ENCODE measurements at places on chromosomes 16 and 17.

DNA sequence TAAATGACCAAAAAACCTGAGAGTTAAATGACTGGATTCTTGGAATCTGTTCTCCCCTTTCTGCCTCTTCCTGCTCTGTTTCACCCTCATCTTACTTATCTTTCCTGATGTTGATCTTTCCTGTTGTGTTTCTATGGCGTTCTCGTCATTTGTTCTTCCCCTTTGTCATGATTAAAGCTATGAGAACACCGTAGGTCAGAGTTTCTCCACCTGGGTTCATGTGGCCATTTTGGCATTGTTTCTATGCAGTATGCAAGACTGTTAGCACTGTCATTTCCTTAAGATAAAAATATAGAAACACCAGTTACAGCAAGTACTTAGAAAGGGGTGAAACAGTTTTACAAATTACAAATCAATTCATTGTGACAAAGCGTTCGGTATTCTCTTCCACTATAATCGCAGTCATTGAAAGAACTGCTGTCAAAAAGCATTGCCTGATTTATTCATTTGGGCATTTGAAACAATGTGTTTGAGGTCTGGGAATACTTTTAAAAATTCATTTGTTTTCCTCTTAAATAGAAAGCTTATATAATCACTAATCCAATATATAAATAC lies 166.0 kb downstream of the PHKB start:
- DNase-seq: no peak

GRCh38 chr17:79949656-79950209 lies 85.9 kb downstream of the TBC1D16 start:
- no peak for DNase-seq

- no peak for DNase-seq
Measured at GRCh38 chr16:30982548-30983288, 2.3 kb upstream of the HSD3B7 start.

DNA sequence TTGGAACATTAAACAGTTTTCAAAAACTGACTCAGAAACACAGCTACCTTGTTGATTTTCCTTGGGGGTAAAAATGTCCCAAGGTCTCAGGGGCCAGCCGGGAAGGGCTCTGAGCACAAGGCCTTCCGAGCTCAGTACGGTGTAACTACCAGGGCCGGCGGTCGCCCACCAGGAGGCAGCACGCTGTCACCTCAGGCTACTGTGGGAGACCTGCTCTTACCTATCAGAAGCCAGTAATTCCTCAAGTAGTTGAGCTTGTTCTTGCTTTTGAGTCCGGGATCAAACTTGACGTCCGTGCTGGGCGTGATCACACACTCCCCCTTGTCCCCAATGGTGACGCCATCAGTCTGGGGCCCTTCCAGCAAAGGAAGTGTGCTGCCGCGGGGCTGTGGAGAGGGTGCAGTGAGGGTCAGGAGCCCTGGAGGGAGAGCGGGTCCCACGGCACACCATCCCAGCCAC lies 43.4 kb upstream of the ICAM2 start:
- no peak for DNase-seq

DNA sequence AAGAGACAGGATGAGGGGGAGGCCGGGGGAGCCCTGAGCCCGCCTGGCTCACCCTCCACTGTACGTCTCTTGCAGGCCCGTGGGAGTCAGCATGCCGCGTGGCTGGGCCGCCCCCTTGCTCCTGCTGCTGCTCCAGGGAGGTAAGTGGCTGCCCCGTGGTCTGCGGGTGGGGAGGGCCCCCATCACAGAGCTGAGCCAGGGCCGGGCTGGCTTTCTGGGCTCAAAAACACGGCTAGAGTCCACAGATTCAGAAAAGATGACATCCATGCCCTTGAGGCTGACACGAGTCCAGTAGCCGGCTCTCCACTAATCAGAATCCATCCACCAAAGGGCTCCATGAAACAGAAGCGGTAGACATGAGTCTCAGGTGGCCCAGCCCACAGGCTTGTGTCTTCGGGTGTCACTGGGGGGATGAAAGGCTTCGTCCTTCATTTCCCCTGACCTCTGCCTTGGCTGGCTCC lies 28.0 kb downstream of the IL21R start:
- DNase-seq: no peak

DNA sequence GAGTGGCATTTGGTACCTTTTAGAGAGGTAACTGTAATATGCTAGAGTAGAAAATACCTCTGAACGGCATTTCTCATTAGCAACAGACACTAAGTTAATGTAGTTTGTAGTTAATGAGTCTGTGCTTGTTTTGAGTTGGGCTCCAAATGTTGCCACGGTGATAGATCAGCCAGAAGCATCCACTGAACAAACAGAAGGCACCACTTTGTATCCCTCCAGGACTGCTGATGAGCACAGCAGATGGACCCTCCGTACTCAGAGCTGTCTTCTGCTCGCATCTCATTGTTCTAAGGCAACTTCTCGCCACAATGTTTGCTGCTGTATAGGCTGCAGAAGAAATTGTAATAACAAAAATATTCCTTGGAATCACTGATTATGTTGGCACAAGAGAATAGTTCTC lies 56.1 kb downstream of the TNRC6C start:
- DNase-seq: no peak

- DNase-seq: no peak
Measured at GRCh38 chr17:61756561-61756960, 106.8 kb downstream of the BRIP1 start.

- DNase-seq: no peak
Measured at GRCh38 chr17:72970797-72971196, 121.7 kb downstream of the SLC39A11 start.

GRCh38 chr16:75385507-75386152 lies 47.7 kb downstream of the CFDP1 start:
- no peak for DNase-seq

- DNase-seq: no peak
Measured at GRCh38 chr17:15168379-15168778, 96.7 kb downstream of the PMP22 start.

DNA sequence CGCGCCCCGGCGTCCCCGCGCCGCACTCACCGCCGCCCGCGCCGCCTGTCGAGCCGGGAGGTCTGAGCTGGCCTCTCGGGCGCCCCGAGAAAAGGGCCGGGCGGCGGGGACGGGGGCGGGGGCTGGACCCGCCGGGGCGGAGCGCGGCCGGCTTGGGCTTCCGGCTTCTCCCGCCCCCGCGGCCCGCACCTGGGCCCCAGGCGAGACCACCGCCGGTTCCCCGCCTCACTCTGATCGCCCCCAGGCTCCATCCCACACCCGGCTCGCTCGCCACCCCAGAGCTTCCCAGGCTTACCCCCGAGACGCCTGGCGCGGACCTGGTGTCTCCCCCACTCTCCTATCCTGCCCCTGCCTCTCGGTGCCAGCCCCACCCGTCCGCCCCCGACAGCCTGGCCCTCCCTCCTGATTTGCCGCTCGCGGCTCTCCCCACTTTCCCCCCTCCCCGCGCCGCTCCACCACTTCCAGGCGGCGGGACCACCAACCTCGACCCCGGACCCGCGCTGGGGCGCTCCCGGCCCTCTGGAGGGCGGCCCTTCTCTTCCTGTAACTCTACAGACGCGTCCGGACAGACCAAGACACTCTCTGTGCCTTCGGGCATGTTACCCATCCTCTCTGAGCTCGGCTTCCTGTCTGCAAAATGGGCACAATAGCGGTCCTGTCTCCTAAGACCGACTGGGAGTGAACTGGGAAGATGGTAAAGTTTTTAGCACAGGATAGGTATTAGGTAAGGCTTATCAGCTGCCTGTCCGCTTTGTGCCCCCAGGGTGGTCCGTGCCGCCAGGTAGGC lies at the start of gene LITAF:
LITAF (minus strand) TSS at position 64 of the 787 bp plus-strand sequence. CDS start 30,189 bp downstream, outside the sequence.
- peak; percentile 71 for DNase-seq

DNA sequence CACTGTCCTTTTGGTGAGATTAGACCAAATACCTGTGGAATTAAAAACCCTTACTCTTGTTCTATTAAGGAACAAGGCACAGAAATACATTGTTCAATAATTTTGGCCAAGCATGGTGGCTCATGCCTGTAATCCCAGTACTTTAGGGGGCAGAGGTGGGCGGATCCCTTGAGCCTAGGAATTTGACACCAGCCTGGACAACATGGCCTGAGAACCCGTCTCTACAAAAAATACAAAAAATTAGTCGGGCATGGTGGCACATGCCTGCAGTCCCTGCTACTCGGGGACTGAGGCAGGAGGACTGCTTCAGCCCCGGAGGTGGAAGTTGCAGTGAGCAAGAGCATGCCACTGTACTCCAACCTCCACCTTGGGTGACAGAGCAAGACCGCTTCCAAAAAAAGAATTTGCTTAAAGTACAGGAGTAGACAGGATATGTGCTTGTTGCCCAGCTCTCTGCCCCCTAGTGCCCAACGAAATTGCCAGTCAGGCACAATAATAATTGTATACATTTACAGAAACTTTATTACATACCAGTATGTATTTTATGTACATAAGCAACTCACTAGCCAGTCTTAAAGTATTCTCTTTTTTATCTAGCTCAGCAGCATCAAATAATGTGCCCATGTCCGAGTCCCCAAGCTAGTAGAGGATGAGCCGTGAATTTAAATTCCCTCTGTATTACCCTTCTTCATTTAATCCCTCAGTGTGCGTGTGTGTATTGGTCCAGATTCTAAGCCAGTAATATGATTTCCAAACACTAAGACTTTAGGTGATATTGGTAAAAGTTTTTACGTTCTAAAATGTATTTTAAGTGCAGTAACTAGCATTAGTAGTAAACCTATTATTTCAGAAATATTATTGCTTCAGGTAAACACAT lies 1.4 kb downstream of the THUMPD1 start:
- DNase-seq: no peak

DNA sequence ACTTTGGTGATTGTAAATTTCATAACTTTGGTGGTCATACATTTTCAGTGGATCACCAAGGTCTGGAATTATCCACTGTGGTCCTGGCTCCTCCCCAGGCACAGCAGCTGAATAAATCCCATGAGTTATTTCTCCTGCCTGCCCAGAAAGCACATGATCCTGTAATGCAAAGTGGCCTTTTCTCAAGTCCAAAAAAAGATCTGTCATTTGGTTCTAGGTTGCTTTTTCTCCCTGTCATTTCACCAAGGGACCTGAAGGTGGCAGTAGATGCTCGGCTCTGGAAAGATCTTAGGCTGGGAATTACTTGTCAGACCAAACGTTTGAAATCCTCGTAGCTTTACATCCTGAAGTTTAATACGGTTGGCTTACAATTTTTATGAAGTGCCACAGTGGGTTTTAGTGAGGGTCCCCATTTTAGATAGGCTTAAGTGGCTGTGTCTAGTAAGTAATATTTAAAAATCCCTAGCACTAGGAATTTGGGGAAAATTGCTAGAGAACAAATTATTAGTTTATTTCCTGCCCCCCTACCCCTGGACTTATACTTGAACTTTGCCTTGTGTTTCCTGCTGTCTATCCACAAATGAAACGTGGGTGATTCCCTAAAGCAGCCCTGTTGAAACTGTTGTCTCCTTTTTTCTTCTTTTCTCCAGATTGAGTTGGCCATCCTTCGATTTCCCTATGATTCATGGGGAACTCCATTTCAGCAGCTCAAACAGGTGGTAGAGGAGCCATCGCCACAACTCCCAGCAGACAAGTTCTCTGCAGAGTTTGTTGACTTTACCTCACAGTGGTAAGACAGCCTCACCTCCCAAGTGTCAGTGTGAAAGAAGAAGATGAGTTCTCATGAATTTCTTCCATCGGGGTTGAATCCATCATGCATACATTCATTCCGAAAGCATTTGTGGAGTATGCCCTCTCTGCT lies 111.7 kb downstream of the MAP2K6 start:
- DNase-seq: no peak

- no peak for DNase-seq
Measured at GRCh38 chr17:12122075-12122474, 101.4 kb downstream of the MAP2K4 start.

DNA sequence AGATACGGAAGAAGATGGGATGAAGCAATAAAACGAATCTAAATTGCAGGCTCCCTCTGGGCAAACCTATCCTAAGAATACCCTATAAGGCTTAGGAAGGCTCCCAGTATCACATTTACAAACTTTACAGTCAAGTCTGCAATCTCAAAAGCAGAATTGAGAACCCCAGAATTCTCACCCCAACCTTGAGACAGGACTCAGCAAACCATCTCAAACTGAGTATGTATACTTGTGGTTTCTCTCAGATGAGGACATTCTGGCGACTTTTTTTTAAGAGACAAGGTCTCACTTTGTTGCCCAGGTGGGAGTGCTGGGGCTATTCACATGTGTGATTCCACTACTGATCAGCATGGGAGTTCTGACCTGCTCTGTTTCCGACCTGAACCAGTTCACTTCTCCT lies 19.3 kb upstream of the ITGA2B start:
- DNase-seq: no peak

- no peak for DNase-seq
Measured at GRCh38 chr16:84014570-84015327, 27.8 kb downstream of the SLC38A8 start.

DNA sequence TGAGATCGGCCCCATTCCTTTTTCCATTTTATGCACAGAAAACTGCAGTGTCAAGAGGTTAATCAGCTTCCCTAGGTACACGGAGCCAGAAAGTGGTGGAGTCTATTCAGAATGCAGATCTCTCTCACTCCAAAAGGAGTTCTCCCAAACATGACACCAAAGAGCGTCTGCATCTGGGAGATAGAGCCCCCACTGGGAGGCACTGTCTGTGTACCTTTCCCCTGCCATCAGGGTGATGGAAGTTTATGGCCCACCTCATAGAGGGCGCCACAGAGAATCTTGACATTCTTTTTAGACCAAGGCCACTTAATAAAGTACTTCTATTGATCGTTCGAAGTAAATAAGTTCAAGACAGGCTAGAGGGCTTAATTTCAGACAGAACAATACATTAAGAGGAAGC lies 493.7 kb upstream of the ERCC4 start:
- DNase-seq: no peak

- DNase-seq: no peak
Measured at GRCh38 chr17:81063106-81064093, 28.4 kb downstream of the BAIAP2 start.

- DNase-seq: no peak
Measured at GRCh38 chr17:66834919-66835454, at the start of gene CACNG5. Gene CACNG5, plus strand, starts transcription at chr17:66835117. Its CDS starts 42,216 bp downstream, at chr17:66877333.

DNA sequence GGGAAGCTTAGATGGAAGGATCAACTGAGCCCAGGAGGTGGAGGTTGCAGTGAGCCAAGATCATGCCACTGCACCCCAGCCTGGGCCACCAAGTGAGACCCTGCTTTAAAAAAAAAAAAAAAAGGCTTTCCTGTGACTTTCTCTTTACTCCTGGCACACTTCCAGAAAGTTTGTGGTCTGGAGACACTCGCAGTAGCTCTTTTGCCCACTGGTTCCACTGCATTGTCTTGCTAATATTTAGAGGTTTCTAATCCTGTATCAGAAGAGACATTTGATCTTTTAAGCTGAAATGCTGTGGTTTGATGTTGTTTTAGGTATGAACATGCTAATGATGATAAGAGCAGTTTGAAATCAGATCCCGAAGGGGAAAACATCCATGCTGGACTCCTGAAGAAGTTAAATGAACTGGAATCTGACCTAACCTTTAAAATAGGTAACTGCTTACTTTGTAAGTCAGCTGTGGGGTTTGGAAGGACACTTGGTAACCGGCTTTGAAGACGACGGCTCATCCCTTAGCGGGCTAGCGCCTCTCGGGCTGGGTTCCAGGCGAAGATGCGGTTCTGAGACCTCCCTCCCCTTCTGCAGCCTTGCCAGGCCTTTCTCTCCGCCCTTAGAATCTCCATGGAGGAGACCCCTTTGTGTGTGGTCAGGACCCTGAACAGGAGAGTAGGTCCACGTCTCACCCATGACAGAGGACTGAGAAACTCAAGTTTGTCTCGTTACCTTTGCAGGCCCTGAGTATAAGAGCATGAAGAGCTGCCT lies 23.1 kb downstream of the NTAN1 start:
- no peak for DNase-seq

Data from breast epithelium (tissue), 4 donors.